ENCODE measurements at places on chromosomes 7 and 10. TPM values are rescaled to one million over a fixed set of nuclear protein-coding genes. Genes with fewer than 3 reads are reported as not detected.

DNA sequence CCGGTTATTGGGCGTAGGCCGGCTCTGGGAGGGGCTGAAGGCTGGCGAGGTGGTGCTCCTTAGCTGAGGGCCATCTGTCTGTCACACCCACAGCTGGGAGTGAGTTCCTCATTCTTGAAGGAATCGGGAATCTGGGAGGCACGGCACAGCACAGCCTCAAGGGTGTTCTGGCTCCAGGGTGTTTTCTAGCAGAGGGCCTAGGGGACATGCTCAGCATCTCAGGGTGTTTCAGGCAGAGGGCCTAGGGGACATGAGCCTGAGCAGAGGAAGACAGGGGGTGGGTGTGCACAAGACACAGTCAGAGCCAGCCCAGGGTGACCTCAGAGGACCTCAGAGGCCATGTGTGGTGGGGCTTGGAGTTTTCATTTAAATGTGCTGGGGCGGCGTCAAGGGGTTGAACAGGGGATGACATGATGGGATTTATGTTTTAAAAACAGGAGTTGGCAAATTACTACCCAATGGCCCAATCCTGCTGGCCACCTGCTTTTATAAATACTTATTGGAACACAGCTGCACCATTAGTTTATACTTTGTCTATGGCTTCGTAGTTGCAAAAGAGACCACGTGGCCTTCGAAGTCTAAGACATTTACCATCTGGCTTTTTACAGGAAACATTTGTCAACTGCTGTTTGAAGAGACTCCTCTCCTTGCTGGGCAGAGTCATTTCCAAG is 121.6 kb downstream of the PRKAG2 start:
- DNase-seq, result no peak

DNA sequence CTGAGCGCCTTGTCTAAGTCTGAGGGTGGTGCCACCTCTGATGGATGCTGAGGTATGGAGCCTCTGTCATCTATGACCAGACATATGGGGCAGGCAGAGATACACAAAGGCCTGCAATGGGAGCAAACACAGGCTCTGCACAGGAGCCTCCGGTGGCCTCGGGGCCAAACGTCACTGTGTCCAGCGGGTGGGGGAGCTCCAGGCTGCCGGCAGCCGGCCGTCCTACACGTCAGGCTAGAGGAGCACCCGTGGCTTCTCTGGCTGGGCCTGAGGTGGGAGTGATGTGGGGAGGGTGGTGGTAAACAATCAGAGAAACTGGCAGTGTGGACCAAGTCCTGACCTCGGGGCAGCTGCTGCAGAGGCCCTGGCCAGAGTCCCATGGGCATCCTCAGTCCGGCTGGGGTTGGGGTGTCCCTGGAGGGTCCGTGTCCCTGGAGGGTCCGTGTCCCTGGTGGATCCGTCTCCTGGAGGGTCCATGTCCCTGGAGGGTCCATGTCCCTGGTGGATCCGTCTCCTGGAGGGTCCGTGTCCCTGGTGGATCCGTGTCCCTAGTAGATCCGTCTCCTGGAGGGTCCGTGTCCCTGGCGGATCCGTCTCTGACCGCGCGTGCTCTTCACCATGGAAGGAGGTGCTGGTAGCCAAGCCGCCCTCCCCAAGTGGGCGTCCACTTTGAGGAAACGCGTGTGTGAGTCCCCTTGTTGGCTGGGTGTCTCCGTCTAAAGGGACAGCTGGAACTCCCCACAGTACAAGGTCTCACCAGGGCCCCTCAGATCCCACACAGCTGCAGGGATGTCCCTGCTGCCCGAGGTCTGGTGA is 24.2 kb upstream of the FAM20C start:
- no peak for DNase-seq

DNA sequence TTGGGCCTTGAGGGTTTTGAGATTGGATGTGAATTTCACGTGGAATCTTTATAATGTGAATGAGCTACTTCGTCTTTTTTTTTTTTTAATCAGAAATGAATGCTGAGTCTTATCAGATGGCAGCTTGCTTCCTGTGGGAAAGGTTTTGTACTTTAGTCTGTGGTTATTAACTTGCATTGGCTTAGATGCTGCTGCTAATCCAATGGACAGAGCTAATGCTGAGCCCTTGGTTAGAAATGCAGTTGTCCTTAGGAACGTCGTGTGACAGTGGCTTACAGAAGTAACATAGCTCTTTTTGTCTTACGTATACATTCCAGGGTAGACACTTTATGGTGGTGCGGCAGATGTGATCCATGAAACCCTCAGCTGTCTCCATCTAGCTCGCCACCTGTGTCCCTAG is 32.8 kb downstream of the ADCY1 start:
- no peak for DNase-seq

DNA sequence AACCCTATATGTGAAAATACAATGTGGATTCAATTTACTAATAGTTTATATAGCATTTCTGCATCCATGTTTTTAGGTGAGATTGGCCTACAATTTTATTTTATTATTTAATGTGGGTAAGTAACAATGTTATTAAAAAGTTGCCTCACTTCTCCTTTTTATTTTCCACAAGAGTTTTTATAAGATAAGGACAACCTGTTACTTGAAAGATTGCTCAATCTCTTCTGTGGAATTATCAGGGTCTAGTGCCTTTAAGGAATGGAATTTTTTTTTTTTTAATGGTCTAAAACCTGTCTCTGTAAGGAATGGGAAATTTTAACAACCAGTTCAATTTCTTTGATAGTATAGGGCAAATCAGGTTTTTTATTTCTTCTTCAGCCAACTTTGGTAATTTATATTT is 53.9 kb upstream of the RAB18 start:
- DNase-seq, result no peak

DNA sequence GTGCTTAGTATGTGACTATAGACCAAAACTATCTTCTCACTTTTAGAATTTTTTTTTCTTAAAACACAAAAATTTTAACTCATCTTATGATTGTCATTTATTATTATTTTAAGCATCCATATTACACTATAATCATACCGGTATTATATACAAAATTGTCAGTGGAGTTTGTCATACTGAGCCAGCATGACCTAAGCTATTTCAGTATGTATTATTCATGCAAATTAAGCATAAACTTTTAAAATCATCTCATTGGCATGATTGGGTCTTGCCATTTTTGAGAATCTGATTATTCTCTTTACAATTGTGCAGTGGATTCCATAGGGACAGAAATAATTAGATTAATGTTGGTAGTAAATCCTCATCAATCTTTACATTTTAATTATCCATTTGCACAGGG is 46.2 kb upstream of the STMP1 start:
- no peak for DNase-seq

GRCh38 chr7:95324431-95324830 is at the start of gene PON1:
Gene PON1, minus strand, starts transcription at chr7:95324532. Its CDS starts 57 bp downstream, at chr7:95324475.
- DNase-seq, result no peak

GRCh38 chr10:80410578-80411145 is 2.3 kb downstream of the PRXL2A start:
- DNase-seq, result no peak

- no peak for DNase-seq
These were observed 26.2 kb downstream of the MINDY4 start for GRCh38 chr7:30797176-30798040.

DNA sequence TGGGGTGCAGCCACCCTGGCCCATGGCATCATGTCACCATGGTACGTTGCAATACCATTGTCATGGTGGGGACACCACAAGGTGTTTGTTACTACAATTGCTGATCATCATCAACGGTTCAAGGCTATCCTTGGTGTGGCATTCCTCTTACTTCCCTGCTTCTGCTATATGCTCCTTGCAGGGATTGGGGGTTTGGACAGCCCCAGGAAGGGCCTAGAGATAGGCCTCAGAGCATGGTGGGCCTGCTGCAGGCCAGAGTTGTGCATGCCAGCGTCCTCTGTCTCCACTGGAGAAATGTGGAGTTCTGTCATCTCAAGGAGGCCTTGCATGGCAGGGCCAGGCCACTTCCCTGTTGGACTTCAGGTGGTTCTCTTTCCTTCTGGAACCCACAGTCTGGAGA is 234.6 kb upstream of the MKI67 start:
- DNase-seq, result no peak

GRCh38 chr7:47702080-47702479 is 120.2 kb upstream of the TNS3 start:
- DNase-seq, result no peak

GRCh38 chr7:13778967-13779366 is 210.5 kb downstream of the ETV1 start:
- DNase-seq, result no peak

The CABCOCO1 gene
- total RNA-seq, result not detected

The OSBPL3 gene
- 11.0 TPM for total RNA-seq

The NXPH1 gene
- not detected for total RNA-seq

The APBB1IP gene
- 17.0 TPM for total RNA-seq

The IDI1 gene
- 60.9 TPM for total RNA-seq

The BICC1 gene
- total RNA-seq, result 42.1 TPM
